ENCODE measurements at places on chromosomes 5 and 9.

DNA sequence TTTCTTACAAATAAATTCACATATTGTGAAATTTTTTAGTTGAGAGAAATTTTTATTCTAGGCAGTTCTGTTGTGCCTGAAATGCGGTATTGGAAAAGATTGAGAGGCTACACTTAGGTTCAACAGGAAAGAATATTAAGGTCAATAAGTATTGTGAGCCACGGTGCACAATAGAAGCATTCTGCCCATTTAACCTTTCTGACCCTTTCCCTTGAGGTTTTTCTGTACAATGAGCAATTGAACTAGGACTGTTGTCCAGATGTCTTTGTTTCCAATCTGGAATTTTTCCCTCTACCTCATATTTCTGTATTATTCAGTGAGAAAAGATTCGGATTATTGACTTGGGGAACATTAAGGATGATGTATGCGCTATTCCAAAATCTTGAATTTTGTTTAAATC, 205.2 kb downstream of the NR3C1 start:
- DNase-seq = no peak

- DNase-seq = no peak
These were observed 12.2 kb downstream of the TENT4A start for GRCh38 chr5:6725421-6725820.

DNA sequence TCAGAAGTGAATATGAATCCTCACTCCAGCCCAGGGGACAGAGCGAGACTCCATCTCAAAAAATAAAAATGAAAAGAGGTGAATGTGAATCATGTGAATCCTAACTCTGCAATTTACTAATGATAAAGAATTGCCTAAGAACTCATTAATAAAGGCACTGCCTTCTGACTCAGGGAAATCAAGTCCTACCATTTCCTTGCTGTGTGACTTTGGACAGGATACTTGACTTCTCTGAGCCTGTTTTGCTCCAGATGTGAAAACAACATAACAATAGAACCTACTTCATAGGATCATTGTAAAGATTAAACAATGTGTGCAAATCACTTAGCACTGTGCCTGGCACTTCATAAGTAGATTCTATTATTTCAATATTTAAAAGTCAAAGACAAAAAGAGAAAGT, 15.1 kb upstream of the PWWP2A start:
- DNase-seq = no peak

DNA sequence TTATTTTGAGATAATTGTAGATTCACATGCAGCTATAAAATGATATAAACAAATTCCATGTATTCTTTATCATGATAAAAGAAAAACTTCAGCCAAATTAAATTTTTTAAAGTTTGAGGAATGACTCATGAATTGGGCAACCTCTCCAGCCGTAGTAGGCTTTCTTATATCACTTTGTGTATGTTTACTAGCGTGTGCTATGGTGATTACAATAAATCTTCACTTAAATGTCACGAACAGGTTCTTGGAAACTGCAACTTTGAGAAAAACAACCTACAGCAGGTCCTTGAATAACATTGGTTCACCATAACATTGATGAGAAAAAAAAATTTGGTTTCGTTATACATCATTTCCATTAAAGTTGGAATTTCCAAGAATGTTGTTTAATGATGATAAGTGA, 730.9 kb upstream of the TYRP1 start:
- no peak for DNase-seq

- DNase-seq = no peak
These were observed 168.1 kb downstream of the GRIA1 start for GRCh38 chr5:153658606-153659005.

- no peak for DNase-seq
These were observed 115.7 kb downstream of the MAN2A1 start for GRCh38 chr5:109805472-109805871.

GRCh38 chr5:146675636-146676035, 159.6 kb upstream of the GPR151 start:
- DNase-seq = no peak
